Renal pelvis (tissue), 12 donors: ENCODE measurements at places on chromosomes 13 and 19. TPM values are rescaled to one million over a fixed set of nuclear protein-coding genes. Genes with fewer than 3 reads are reported as not detected.

Gene PDE4C
- polyA plus RNA-seq, result 0.82 TPM

Gene ZNF560
- polyA plus RNA-seq, result 0.38 TPM

Gene ZNF154
- polyA plus RNA-seq, result 37.7 TPM

Gene NLRP12
- polyA plus RNA-seq, result 0.38 TPM

Gene TMEM255B
- polyA plus RNA-seq, result 9.5 TPM

Gene UBA52
- 738 TPM for polyA plus RNA-seq

Gene HSPB6
- 34.1 TPM for polyA plus RNA-seq

Gene LYL1
- polyA plus RNA-seq, result 5.2 TPM

Gene GRWD1
- polyA plus RNA-seq, result 29.1 TPM

Gene PSG6
- polyA plus RNA-seq, result not detected

Gene MCEMP1
- 0.53 TPM for polyA plus RNA-seq

Gene TMIGD2
- polyA plus RNA-seq, result 0.69 TPM

Gene FGF9
- polyA plus RNA-seq, result 15.2 TPM

Gene ZNF581
- 32.8 TPM for polyA plus RNA-seq

Gene ERICH6B
- 0.80 TPM for polyA plus RNA-seq

Gene VAV1
- 1.9 TPM for polyA plus RNA-seq

DNA sequence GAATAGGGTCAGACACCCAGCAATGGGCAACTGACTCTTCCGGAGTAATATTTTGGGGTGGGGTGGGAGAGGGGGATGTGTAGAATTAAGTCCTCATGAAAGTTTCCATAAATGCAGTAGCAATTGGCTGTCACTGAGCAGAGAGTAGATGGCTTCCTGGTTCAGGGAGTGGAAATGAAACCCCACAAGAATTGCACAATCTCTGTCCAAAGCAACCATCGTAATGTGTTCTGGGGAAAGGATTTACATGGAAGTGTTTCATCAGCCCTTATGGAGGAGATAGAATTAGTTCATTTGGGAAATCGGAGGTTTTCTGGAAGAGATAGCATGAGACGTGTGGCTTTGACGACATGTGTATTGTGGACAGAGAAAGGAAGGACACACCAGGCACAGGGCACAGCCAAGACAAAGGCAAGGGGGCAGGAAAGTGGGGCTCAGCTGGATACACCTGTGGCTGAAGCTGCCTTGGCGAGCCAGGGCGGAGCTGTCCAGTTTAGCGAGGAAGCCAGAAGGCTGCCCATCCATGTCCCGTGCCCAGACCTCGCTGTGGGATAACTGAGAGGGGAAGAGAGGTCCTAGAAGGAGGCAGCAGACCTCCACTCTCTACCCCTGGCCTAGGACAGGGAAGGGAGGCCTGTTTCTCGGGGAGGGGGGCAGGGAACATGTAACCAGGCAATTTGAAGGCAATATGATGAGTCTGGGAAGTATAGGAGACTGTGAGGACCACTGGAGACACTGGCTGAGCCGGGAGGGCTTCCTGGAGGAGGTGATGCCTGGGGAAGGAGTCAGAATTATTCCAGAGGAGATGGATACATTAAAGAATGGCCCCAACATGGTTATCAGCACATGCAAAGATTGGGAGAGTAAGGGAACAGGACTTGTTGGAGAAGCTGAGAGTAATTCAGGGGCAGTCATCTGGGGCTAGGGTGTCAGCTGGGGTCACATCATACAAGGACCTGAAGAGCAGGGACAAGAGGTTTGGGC, 2.6 kb upstream of the CLEC4G start:
- no peak for DNase-seq

DNA sequence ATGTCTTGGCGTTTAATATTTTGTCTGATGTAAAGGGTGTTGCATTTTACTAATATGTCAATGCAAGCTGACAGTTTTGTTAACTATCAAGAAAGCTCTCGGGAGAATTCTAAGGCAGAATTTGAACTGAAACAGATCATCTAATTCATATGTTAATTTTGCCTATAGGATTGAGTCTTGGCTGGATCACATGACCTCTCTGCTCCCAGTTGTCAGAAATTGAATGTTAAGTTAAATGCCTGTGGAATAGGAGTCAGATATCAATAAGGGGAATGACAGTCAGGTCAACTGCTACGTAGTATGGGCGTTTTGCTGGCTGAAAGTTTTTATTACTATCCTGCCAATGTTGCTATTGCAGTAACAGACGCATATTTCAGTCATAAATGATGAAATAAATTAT, 358.5 kb downstream of the MYO16 start:
- DNase-seq, result no peak

DNA sequence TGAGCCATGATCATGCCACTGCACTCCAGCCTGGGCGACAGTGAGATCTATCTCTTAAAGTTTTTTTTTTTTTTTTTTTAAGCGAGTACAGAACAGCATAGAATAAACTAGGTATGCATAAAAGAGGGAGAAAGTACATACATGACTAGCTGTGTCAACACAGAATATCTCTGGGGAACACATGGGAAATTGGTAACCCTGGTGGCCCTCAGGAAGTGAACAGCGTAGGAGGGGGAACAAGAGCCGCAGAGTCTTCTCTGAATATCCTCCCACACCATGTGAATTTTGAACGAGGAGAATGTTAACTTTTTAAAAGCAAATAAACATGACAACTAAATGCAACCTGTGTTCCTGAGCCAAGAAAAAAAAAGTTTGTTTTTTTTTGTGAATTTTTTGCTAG, 15.2 kb downstream of the PHLDB3 start:
- DNase-seq, result no peak

GRCh38 chr13:35566340-35566739, 89.9 kb upstream of the MAB21L1 start:
- DNase-seq, result no peak

- DNase-seq, result no peak
Observed at GRCh38 chr19:18261474-18261873, 12.8 kb downstream of the IQCN start.

GRCh38 chr19:16325161-16325527, 518 bp downstream of the KLF2 start:
- DNase-seq, result no peak

GRCh38 chr19:38433268-38433733, at the start of gene RYR1:
Gene RYR1 (plus strand): TSS chr19:38433691. CDS start chr19:38433830, 139 bp downstream.
- no peak for DNase-seq

- DNase-seq, result no peak
Observed at GRCh38 chr19:12944104-12944674, 1.5 kb upstream of the RAD23A start.

DNA sequence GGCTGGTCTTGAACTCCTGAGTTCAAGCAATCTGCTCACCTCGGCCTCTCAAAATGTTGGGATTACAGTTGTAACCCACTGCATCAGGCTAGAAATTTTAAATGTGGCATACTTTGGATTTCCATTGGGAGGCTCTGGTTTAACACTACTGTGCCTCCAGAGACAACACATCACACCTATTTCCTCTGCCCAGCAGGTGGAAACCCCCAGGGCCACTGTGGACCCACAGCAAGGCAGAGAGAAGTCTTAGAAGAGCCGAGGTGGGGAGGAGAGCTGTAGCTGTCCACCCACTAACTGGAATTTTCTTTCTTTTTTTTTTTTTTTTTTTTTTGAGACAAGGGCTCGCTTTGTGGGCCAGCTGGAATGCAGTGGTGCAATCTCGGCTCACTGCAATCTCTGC, 39.4 kb downstream of the IER2 start:
- no peak for DNase-seq

GRCh38 chr13:34469196-34469986, 472.7 kb upstream of the NBEA start:
- no peak for DNase-seq

DNA sequence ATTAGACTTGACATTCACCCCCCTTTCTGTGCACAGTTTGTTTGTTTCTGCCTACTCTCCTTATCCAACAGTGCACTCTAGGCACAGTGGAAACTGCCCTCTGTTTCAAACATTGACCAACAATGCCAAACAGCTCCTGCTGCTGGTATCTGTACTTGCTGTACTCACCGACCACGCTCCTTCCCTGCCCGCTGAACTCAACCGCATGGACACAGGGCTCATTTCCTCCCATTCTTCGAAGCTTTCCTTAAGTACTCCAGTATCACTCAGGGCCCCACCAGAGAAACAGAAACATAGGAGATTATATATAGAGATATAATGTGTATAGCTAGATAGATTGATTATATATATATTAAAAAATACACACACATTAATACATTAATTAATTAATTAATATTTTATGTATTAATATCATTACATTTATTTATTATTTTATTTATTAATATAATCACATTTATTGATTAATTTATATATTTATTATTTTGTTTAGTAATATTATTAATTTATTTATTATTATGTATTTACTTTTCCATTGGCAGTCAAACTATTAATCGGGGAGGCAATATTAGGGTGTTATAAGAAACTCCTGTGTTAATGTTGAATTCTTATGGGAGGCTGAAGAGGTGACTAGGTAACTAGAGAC, 1528.2 kb downstream of the EFNB2 start:
- DNase-seq, result no peak

DNA sequence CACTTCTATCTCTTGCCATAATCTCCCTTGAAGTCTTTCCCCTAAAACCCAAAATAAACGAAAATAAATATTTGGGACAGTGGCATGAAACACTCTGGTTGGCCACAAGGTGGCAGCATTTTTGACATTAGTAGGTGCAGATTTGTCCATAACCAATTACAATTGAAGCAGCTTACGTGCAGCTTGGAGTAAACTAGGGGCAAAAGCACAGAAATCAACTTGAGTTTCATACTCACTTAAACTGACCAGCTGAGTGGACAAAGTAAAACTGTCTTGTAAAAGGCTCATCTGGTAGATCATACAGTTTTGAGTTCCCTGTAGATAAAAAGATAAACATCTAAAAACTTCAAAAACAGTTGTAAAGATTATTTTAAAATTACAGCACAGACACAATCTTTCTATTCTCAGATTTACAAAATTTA, 18.8 kb downstream of the PDCD5 start:
- peak; percentile 34 for DNase-seq

GRCh38 chr19:37227996-37228395, 10.0 kb downstream of the ZNF383 start:
- peak; percentile 48 for DNase-seq

GRCh38 chr19:50333235-50333736, 4.1 kb upstream of the KCNC3 start:
- peak; percentile 93 for DNase-seq

- no peak for DNase-seq
Observed at GRCh38 chr19:35045667-35046300, 4.3 kb downstream of the HPN start.

DNA sequence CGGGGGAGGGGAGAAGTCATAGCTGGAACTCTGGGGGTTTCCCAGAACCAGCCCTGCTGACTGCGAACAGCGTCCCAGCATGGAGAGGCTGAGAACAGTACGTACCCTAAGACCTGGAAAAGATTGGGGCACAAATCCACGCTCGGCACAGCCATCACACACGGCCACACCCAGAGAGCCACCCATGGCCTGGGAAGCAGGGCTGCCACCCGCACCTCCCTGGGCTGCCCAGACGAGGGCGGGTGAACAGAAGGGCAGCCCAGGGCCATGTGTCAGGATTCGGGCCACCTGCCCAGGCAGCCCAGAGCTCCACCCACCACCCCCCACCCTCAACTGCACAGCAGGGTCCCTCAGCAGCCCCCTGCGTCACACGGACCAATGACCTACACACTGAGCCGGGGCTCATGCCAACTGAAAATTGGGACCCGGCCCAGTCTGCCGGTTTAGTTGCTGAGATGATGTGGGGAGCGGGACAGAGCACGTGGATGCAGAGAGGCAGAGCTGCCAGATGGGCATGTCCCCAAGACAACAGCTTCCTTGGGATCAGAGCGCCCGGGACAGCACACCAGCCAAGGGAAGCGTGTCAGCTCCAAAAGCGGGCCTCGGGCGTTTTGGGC, 8.5 kb downstream of the UBXN6 start:
- no peak for DNase-seq

DNA sequence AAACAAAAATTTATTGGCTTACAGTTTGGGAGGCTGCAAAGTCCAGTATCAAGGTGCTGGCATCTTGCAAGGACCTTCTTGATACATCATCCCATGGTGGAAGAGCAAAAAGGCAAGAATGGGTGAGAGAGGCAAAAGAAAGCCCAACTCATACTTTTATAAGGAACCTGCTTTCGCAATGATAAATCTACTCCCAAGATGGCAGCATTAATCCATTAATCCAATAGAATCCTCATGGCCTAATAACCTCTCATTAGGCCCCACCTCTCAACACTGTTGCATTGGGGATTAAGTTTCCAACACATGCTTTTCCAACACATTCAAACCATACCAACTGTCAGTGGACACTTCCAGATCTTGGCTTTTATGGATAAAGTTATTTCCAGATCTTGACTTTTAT, 48.7 kb upstream of the ZNF507 start:
- no peak for DNase-seq

GRCh38 chr13:110830800-110831371, 84.0 kb downstream of the ANKRD10 start:
- DNase-seq, result no peak

- no peak for DNase-seq
Observed at GRCh38 chr19:47390533-47391488, 28.5 kb downstream of the MEIS3 start.

DNA sequence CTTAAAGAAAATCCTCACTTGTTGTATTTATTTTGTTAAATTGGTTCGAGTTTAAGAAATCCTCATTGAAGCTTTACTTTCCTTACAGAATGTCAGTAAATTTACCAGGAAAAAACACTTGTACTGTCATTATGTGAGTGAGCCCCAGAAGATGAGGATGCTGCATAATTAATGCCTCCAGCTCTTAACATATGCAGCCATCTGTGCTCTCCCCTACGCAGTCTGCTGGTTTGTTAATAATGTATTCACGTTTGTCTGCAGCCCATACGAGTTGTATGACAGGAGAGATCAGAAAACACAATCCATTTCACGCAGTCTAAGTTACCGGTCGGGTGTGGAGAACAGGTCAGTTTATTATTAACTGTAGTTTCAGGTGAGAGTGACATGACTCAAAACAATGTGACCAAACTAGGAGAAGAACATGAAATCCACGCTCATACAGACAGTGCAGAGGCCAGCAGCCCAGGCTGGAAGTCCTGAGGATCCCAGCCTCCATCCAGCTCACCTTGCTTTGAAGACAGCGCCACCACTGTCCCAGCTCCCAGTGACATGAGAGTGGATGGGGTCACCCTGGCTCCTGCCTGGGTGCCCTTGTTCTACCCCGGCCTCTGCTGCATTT, 19.8 kb upstream of the ATP11A start:
- DNase-seq, result no peak

GRCh38 chr13:113216254-113217048, 7.0 kb downstream of the CUL4A start:
- DNase-seq, result no peak
